ENCODE measurements at places on chromosomes 6 and 20.

DNA sequence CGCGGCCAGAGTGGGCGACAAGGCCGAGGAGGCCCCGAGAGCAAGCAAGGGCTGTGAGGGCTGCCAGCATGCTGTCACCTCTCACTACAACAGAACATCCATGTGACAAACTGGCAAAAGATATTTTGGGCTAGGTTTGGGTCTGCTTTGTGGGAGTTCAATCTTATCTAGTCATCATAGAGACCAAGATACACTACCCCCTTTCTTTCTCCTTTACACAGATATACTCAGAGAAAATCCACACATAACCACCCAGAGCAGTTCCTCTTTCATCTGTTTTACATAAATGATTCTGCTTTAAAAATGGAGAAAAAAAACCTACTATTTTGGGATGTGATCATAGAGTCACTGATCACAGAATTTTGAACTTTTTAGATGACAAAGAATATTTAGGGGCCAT is 16.8 kb downstream of the SOX4 start:
- DNase-seq = no peak

- DNase-seq = no peak
Measured at GRCh38 chr20:20089018-20089417, 36.7 kb downstream of the CFAP61 start.

GRCh38 chr20:53335555-53335954 is 258.1 kb downstream of the ZNF217 start:
- DNase-seq = no peak

GRCh38 chr20:57893366-57893999 is 183.7 kb upstream of the PMEPA1 start:
- DNase-seq = no peak

DNA sequence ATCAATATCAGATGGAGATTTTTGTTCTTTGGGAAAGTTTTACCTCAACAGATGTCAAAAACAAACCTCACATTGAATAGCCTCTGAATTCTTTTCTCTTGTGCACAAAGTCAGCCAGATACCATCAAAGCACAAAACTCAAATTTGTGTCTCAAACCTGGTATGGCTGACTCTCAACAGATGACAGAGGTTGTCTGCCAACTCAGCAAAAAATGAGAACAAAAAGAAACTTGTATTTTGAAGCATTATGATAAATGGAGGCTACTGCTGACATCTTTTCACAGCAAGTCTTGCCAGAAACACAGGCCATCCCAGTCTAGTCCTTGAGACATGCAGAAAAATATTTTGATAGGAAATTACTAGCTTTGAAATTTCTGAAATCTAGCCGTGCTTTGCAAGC is 79.8 kb downstream of the KIF16B start:
- no peak for DNase-seq

DNA sequence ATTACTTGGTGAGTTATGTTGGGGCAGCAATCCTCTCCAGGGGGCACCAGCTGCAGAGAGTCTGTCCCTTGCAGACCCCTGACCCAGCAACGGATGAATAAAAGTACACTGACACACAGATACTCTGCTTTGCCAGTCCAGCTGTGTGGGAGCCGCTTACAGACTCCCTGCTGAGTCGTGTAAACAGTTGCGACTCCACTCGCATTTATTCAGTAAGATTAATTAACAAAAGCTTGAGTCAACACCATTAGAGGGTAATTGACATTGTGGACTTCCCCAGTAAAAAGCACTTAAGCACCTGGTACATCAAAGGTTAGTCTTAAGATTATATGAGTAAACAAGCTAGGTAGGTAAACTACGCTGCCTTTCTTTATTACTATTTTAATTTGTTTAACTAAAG is 92.0 kb upstream of the TMEM181 start:
- DNase-seq = peak; percentile 97
